ENCODE measurements at places on chromosomes 6 and 20.

- no peak for DNase-seq
These were observed 590.8 kb upstream of the ADGRB3 start for GRCh38 chr6:68044264-68044663.

DNA sequence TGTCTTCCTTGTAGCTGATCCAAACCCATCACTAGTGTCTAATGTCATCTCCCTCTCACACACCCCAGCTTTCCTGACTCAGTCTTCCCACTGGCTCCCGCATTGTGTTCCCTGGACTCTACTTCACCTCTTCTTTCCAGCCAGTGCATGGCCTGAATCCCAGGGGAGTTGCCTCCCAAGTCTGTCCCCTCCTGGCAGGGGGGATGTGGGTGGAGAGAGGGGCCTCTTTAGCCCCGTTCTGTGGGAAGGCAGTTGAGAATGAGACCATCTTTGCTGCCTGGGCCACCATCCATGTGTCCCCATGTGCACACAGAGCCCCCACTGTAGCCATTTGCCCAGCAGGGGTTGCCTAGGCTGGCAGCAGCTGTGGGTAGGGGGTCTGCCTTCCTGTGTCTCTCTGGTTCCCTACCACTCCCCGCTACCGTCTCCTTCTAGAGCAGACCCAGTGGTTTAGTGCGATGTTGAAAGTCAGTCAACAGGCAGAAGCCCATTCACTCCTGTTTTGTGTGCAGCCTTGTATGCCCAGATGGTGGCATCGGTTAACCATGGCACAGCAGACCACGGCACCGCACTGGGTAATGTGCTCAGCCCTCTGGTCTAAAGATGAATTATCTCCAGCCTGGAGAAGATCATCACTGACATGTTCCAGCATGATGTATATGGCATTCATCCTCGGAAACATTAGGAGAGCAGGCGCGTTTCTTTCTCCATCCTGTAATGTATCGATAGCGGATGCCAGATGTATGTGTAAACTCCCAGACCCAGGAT, 178.8 kb upstream of the SNX9 start:
- DNase-seq = peak; percentile 29

- DNase-seq = no peak
These were observed 571.2 kb downstream of the QKI start for GRCh38 chr6:163985710-163986109.

- DNase-seq = peak; percentile 67
These were observed 14.3 kb downstream of the PSMB9 start for GRCh38 chr6:32868257-32868788.

- DNase-seq = no peak
These were observed 126.7 kb downstream of the DST start for GRCh38 chr6:56516003-56516402.

- peak; percentile 59 for DNase-seq
These were observed 10.2 kb downstream of the BNIP5 start for GRCh38 chr6:36326356-36326995.

DNA sequence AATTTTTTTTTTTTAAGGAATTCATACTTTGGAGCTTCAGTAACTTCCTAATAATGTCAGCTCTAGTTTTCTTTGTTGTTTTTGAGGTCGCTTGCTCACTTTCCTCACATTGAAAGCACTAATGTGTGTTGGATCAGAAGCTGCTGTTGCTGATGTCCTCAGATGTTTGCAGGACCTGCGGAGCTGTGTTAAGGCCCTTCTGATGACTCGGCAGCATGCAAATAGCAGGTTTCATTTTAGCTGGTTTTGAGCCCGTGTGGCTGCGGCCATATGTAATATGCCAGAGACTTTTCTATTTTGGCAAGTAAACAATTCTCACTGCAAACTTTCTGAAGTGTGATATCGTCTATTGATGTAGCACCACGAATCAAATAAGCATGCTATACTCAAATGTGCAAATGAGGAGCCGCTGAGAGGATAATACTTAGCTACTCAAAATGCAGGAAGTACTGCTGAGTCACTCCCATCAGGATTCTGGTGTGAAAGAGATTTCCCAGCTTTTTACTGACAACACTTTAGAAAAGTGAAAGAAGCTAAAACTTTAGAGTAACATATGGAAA, 187.8 kb downstream of the SASH1 start:
- no peak for DNase-seq

GRCh38 chr6:41100871-41101287, 28.1 kb downstream of the NFYA start:
- peak; percentile 36 for DNase-seq

DNA sequence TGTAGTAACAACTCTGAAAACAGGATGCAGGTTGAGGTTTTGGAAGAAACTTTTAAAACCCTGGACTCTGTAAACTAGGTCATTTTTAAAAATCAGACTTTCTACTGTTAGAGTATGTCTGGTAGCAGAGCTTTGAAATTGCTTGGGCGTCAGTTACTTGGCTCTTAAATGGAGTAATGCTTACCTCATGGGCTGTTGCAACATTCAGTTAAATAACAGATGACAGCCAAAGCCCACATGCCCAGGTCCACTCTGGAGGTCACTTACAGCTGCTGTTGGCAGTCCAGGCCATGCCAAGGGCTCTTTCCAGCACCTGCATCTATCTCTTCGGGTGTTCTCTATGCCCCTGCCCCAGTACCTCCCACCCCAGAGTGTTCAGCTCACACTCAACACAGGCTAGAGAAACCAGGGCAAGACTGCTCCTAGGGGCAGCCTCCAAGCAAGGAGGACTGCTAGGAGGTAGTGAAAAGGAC, 96.4 kb downstream of the BANF2 start:
- no peak for DNase-seq

DNA sequence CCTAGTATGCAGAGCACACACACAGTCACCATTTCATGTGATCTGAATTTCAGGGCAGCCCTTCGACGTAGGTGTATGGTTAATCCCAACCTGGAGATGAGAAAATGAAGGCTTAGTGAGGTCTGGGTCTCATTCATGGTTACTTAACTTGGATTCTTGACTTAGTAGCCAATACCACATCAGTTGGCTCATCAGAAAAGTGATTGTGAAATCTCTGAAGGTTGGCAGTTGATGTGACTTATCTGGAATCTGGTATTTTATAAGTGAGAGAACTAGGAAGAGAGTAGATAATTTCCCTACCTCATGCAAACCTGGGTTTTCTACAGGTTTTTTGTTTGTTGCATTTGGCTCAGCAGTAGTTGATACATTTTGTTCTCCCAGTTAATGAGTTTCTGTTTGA, 123.7 kb downstream of the CCDC170 start:
- no peak for DNase-seq

- DNase-seq = no peak
These were observed 116.7 kb upstream of the PRSS16 start for GRCh38 chr6:27130668-27131428.

DNA sequence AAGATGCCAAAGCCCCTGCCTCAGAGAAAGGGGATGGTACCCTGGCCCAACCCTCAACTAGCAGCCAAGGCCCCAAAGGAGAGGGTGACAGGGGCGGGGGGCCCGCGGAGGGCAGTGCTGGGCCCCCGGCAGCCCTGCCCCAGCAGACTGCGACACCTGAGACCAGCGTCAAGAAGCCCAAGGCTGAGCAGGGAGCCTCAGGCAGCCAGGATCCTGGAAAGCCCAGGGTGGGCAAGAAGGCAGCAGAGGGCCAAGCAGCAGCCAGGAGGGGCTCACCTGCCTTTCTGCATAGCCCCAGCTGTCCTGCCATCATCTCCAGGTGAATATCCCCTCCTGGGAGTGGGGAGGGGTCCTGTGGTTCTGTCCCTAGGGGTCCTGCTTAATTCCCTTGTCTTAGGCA, 1.1 kb downstream of the MYLK2 start:
- DNase-seq = no peak
